Esophagus squamous epithelium (tissue), 5 donors: ENCODE measurements at places on chromosomes 6 and 20.

DNA sequence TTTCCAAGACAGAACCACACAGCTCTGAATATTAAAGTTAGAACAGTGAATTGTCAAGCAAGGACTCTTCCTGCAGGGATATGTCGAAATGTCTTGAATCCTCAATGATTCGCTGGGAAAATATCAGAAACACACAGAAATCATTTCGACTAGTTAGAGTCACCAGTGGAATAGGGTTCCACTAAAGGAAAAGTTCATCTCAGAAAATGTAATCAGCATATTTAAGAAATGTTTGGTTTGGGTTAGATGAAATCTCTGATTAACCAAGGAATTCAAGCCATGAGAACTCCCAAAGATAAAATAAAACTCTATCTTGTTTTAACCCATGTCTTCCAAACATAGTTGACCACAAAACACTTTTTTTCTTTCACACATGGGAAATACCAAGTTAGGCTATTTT is 621.0 kb upstream of the NRSN1 start:
- DNase-seq: no peak
- H3K27me3 ChIP-seq: no peaks in the 10 kb centered on the region
- no peaks in the 10 kb centered on the region for H3K4me1 ChIP-seq
- H3K36me3 ChIP-seq: no peaks in the 10 kb centered on the region
- no peak overlapping the region for H3K4me3 ChIP-seq

DNA sequence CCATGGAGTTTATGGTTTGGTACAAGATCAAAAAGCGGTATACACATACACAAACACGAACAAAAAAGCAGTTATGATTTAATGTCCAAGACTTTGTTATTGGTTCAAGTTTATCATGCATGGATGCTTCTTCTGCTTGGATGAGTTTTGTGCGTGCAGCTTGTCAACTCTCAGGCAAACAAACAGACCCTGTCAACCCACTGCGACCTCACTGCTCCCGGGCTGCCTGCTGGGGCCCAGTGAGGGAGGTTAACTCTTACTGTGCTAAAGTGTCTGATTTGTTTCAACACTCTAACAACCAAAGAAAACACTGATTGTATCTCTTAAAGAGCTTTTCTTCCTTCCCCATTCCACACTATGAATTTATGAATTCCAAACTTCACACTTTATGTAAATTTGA is 26.8 kb upstream of the DDR1 start:
- H3K36me3 ChIP-seq: no peaks in the 10 kb centered on the region
- no peaks in the 10 kb centered on the region for H3K27me3 ChIP-seq
- DNase-seq: no peak
- no peak overlapping the region for H3K4me3 ChIP-seq

- H3K4me1 ChIP-seq: peaks cover 10% of the 10 kb centered on the region
- DNase-seq: no peak
- H3K36me3 ChIP-seq: no peaks in the 10 kb centered on the region
- H3K27ac ChIP-seq: no peak overlapping the region
These were observed 61.4 kb downstream of the BMP2 start for GRCh38 chr20:6828794-6829423.

DNA sequence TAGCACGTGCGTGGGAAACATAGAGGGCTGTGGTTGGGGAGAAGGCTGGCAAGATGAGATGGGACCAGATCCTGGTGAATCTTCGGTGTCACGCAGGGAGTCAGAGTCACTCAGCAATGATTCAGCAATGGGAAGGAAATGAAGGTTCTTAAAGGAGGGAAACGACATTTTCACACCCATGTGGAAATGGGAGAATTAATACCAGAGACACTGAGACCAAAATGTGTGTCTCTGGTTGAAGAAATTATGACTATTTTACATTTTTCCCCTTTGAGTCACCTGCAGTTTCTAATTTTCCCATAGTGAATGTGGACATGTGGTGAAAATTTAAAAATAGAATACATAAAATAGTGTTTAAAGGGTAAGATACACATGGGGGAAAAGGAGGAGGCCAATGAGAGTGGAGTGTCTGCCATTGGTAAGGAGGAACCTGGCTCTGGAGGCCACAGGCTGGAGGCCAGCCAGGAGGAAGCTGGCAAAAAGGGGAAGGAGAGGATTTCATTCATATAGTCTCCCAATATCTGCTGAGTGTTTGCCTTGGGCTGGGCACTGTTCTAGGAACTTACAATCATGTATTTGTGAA is 17.5 kb downstream of the NRN1 start:
- no peak overlapping the region for H3K27ac ChIP-seq
- no peak for DNase-seq
- H3K4me3 ChIP-seq: no peak overlapping the region
- H3K36me3 ChIP-seq: no peaks in the 10 kb centered on the region

GRCh38 chr6:20605581-20605980 is 71.3 kb downstream of the CDKAL1 start:
- H3K4me1 ChIP-seq: no peaks in the 10 kb centered on the region
- H3K27me3 ChIP-seq: no peaks in the 10 kb centered on the region
- no peak for DNase-seq
- no peak overlapping the region for H3K4me3 ChIP-seq
- no peak overlapping the region for H3K27ac ChIP-seq
- H3K36me3 ChIP-seq: no peaks in the 10 kb centered on the region

DNA sequence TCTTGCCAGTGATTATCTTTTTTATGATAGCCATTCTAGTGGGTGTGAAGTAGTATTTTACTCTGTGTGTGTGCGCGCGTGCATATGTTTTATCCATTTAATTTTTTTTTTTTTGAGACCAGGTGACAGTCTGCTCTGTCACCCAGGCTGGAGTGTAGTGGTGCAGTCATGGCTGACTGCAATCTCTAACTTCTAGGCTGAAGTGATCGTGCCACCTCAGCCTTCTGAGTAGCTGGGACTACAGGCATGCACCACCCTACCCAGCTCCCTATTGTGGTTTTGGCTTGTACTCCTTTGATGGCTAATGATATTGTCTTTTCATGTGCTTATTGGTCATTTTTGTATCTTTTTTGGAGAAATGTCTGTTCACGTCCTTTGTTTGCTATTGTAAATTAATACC is 33.3 kb downstream of the ITCH start:
- H3K36me3 ChIP-seq: peaks cover 5% of the 10 kb centered on the region
- DNase-seq: no peak
- H3K27me3 ChIP-seq: no peaks in the 10 kb centered on the region
- no peak overlapping the region for H3K4me3 ChIP-seq
- H3K4me1 ChIP-seq: no peaks in the 10 kb centered on the region
- H3K27ac ChIP-seq: no peak overlapping the region

DNA sequence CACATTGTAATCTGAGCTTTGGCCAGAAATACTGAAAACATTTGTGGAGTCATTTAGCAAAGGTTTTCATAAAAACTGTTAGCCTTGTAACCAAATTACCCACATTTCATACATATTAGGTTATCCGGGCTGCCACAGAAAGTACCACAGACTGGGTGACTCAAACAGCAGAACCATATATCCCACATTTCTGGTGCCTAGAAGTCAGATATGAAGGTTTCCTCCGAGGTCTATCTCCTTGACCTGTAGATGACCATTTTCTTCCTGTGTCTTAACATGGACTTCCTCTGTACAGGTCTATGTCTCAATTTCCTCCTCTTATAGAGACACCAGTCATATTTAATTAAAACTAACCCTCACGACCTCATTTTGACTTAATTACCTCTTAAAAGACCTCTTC is 49.5 kb upstream of the SMIM28 start:
- H3K36me3 ChIP-seq: no peaks in the 10 kb centered on the region
- H3K27me3 ChIP-seq: no peaks in the 10 kb centered on the region
- DNase-seq: no peak
- H3K4me1 ChIP-seq: no peaks in the 10 kb centered on the region
- no peak overlapping the region for H3K27ac ChIP-seq

DNA sequence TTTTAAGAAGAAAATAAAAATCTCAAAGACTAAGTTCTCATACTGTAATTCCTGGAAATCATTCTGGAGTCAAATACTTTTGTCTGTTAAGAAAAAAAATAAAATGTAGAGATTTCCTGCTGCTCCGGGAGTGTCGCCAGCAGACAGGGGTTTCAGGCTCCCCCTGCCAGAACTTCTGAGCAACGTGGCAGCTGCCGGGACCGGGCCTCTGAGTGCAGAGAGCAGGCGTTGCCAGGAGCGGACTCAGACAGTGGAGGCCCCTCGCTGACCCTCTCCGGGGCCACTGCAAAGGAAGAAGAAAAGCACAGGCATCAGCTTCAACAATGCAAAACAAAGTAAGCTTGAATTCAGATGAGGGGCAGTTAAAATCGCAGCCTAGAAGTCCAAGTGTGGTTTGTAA is 95.5 kb downstream of the THBS2 start:
- peaks cover 9% of the 10 kb centered on the region for H3K4me1 ChIP-seq
- peak overlapping the region; percentile 30 for H3K4me3 ChIP-seq
- DNase-seq: no peak
- peaks cover 14% of the 10 kb centered on the region for H3K27me3 ChIP-seq
- no peak overlapping the region for H3K27ac ChIP-seq

GRCh38 chr20:16364320-16364687 is 208.9 kb downstream of the KIF16B start:
- H3K4me1 ChIP-seq: no peaks in the 10 kb centered on the region
- H3K27me3 ChIP-seq: no peaks in the 10 kb centered on the region
- no peaks in the 10 kb centered on the region for H3K36me3 ChIP-seq
- no peak overlapping the region for H3K4me3 ChIP-seq
- no peak overlapping the region for H3K27ac ChIP-seq

DNA sequence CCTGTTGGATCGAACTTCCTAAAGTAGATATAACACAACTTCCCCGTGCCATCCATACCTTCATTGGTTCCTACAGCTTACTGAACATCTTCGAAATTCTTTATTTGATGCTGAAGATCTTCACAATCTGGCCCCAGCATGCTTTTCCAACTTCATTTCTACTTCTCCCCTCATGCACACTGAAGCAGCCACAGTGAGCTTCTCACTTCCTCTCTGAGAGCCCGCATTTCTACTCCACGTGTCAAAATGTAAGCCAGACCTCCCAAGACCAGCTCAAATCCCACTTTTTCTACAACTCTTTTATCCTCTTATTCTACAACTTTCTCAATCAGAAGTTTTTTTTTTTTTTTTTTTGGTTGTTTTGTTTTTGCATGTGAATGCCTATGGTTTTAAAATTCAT is 254.7 kb downstream of the GMPR start:
- H3K36me3 ChIP-seq: no peaks in the 10 kb centered on the region
- DNase-seq: no peak
- H3K4me3 ChIP-seq: no peak overlapping the region
- peaks cover 72% of the 10 kb centered on the region for H3K4me1 ChIP-seq

DNA sequence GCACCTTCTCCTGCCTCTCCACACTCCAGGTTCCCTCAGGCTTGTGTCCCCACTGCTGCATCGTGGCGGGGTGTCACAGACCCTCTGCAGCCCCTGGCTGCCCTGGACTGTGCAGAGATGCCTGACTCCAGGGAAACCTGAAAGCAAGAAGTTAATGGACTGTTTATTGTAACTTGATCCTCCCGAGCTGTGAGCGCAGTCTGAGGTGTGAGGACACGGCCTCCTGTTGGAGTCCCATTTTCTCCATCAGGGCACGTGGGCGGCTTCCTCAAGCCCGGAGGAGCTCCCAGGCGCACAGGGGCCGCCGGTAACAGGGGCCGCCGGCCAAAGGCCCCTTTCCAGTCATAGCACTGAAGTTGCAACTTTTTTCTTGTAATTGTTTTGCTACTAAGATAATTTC is 16.9 kb downstream of the RBM38 start:
- no peak overlapping the region for H3K4me3 ChIP-seq
- no peaks in the 10 kb centered on the region for H3K27me3 ChIP-seq
- H3K4me1 ChIP-seq: peaks cover 2% of the 10 kb centered on the region

DNA sequence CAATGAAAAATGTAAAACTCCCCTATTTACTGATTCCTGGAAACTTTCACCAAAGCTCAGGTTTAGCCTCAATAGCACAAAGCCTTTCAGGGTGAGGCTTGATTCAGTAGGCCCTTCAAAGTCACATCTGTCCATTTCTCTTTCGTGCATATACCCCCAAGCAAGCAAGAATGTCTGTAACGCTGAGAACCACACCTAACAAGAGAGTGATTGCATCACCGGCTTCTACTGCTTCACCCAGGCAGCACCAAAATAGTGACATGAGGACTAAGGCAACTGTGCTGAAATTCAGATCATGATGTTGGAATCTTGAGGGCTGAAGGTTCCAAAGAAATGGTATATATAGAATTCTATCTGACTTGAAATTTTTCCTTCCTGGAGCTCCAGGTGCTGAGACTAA is 26.1 kb downstream of the CGA start:
- H3K27ac ChIP-seq: no peak overlapping the region
- no peak for DNase-seq
- no peaks in the 10 kb centered on the region for H3K27me3 ChIP-seq
- H3K36me3 ChIP-seq: no peaks in the 10 kb centered on the region

- H3K4me3 ChIP-seq: no peak overlapping the region
- H3K4me1 ChIP-seq: no peaks in the 10 kb centered on the region
- no peaks in the 10 kb centered on the region for H3K36me3 ChIP-seq
- no peak for DNase-seq
These were observed 159.5 kb downstream of the SOD2 start for GRCh38 chr6:159533568-159533967.

- no peak overlapping the region for H3K4me3 ChIP-seq
- H3K36me3 ChIP-seq: no peaks in the 10 kb centered on the region
- no peaks in the 10 kb centered on the region for H3K4me1 ChIP-seq
- H3K27ac ChIP-seq: peak overlapping the region; percentile 36
- DNase-seq: no peak
These were observed 2.5 kb downstream of the ZNF831 start for GRCh38 chr20:59165891-59166709.

DNA sequence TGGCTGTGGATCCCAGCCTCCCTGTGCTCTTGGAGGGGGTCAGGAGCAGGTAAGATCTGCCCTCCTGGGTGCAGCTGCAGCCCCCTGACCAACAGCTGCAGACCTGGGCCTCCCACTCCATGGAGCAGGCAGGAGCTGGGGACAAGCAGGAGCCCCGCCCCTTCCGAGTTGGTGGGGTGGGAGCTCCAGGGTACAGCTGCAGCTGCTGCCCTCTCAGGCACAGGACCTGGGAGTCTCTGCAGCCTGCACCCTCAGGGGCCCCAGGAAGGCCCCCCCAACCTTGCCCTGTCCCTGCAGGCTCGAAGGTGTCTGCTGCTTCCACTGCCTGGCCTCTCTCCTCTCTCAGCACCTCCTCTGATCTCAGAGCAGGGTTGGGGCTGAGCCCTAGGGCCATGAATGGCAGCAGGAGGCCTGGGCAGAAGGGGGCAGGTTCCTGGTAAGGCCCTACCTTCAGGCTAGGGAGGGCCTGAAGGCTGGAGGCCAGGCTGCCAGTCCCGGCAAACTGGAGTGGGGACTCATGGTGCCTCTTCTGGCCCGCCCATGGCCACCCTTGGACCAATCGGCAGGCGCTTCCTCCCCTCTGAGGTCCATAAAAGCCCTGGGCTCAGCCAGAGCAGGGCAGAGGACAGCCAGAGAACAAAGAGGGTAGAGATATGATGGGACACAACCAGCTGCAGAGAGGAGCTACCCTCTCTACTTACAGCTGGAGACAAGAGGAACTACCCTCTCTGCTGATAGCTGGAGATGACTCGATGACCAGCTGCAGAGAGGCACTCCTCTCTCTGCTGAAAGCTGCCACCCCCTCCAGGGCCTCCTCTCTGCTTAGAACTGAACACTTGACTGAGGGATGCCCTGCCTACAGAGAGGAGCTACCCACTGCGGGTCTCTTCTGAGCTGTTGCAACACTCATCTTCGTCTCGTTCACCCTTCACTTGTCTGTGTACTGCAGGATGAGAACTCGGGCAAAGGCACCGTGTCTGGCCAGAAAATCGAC is 7.8 kb upstream of the PACSIN1 start:
- no peak overlapping the region for H3K27ac ChIP-seq
- DNase-seq: no peak
- no peaks in the 10 kb centered on the region for H3K4me1 ChIP-seq
- H3K27me3 ChIP-seq: no peaks in the 10 kb centered on the region

GRCh38 chr20:10665791-10666190 is 8.0 kb downstream of the JAG1 start:
- H3K27ac ChIP-seq: peak overlapping the region; percentile 97
- no peak for DNase-seq
- no peaks in the 10 kb centered on the region for H3K27me3 ChIP-seq
- H3K4me1 ChIP-seq: peaks cover 87% of the 10 kb centered on the region
- H3K4me3 ChIP-seq: no peak overlapping the region
